Uterus (tissue), 4 donors: ENCODE measurements at places on chromosomes 4 and X.

GRCh38 chrX:73768160-73768559, 205.2 kb downstream of the CHIC1 start:
- DNase-seq = no peak

DNA sequence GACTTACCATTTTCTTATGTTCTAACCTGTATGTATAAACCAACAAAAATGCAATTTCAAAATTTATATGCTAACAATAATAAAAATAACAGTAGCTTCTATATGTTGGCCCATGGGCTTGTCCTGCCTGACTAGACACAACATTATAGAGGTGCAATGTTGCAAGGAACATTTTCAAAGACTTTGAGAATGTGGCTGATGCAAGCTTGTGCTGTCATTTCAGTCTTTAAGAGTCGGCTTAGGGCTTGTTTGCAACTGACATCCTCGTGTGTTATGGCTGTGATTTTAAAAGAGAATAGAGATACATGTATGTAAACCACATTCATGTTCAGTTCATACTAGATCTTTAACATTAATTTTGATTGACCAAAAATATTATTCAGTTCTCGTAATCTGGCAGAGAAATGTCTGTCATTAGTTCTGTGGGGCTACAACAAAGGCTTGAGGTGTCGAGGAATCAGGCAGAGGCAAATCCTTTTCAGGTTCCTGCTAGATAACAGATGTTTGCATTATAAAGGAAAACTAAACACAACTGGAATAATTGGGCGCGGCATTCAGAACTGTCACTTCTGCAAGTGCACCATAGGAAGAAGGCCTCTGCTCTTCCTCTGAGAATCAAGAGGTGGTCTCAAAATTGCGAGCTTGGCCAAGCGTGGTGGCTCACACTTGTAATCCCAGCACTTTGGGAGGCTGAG, 13.1 kb downstream of the TMSB4X start:
- DNase-seq = no peak

DNA sequence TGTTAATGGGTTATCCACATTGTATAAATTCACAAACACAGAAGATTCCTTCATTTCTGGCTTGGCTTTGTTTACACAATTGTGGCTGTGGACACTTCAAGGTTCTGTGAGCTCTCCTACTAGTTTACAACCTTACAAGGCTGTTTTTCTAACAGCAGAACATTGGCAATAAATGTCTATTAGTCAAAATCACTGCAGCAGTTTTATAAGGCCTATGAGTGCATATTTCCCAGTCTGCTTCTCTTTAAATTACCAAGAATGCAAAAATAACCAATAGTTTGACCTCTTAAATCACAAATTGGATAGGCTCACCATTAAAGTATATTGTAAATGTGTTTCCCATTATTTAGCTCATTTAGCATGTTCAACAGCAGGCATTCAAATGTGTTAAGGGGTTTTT, 239.2 kb downstream of the DKK2 start:
- no peak for DNase-seq

GRCh38 chr4:1978741-1979476, 29.9 kb downstream of the NELFA start:
- no peak for DNase-seq

DNA sequence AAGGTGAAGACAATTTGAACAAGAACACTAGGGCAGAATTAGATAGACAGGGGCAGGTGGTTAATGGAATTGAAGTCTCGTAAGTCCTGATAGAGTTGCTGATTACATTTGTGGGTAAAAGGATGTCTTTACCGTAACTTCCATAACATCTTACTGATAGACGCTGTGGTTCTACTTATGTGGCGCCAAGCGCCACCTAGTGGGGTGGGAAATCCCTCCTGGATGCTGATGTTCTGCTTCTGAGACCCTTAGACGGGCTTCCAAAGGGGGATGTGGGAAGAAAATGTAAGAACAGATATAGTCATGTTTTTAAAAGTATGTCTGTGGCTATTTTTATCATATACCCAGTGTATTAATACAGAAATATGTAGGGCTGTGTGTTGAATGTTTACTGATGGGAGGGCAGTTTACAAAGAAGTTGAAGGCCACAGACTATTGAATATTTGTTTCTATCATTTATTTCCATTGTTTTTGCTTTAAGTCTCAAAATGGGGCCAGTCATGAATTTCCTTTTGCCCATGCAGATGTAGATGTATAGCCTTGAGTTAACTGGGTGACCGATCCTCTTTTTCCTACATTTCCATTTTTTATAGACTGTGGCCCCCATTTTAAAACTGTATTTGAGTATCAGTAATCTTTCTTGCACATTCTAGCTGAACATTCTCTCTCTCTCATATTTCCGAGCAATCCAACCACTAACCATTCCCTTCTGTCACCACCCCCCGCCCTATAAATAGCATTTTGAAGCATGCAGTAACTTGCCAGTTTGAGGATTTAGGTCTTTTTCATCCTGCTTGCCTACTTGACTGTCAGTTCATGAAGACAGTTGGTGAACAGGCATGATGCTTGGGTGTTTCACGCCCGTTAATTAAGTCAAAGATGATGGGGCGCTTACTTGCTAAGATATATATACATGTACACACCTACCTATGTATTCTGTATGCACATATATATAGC, 12.1 kb upstream of the TLR8 start:
- no peak for DNase-seq

- no peak for DNase-seq
These were observed 107.2 kb upstream of the NALF2 start for GRCh38 chrX:69396916-69397315.

GRCh38 chr4:43512253-43512652, 619.7 kb downstream of the GRXCR1 start:
- DNase-seq = no peak
